Stimulated activated CD8-positive, alpha-beta memory T cell treated with anti-CD3 and anti-CD28 coated beads, Interleukin-7, amount 100 ng/mL, for 1 hour (primary cell): ENCODE measurements at places on chromosomes 1 and 21.

DNA sequence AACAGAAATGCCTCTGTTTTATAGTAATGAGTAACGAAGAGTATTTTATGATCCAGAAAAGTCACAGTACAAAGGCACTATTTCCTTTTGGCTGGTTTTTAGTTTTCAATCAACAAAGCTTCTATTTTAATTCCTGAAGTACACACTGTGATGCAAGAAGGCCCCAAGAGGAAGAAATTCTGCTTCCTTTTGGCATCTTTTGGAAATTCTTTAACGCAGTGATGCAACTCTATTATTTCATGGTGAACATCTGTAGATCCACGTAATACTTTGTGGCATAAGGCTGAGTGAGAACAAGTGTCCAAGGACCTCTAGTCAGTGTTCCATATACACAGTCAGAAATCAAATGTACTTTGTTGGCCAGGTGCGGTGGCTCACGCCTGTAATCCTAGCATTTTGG lies 137.5 kb downstream of the TGFB2 start:
- no peak for DNase-seq

DNA sequence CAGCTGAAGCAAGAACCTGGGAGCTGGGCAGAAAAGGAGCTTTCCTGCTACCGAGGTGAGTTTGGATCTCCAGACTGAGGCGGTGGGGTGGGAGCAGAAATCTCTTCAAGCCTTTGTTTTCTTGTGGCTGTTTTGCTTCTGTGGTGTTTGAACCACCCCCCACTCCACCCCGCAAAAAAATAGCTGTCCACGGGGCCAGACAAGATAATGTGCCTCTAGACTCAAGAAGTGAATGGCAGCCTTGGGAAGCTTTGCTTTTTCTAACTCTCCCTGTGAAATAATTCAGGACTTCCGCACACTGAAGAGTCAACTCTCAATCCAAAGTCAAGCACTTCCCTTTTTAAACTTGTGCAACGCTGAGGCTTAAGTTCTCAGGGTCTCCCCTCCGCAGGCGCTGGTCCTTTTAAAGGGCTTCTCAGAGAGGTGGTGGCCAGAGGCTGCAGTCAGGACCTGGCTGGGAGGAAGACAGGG lies 159.6 kb upstream of the COA6 start:
- DNase-seq = no peak

GRCh38 chr1:184826001-184826400 lies 71.3 kb upstream of the EDEM3 start:
- no peak for DNase-seq

- no peak for DNase-seq
Observed at GRCh38 chr1:235336903-235337302, 8.5 kb downstream of the GGPS1 start.

DNA sequence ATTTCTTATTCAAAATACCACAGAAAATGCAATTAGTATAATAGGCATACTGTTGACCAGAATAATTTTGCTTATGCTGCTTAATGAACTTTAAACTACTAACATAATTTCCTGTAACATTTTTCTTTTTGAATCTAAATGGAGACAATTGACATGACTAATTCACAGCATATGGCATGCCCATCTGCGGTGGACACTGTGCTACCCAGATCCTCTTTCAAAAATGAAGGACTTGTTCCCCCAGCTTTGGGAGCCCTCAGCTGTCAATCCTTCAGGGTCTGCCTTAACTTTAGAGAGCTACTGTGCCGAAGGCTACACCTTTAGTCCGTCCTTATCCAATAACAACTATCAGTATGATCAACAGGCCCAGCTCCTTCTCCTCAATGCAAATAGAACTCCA lies 789.0 kb downstream of the PLA2G4A start:
- DNase-seq = no peak

DNA sequence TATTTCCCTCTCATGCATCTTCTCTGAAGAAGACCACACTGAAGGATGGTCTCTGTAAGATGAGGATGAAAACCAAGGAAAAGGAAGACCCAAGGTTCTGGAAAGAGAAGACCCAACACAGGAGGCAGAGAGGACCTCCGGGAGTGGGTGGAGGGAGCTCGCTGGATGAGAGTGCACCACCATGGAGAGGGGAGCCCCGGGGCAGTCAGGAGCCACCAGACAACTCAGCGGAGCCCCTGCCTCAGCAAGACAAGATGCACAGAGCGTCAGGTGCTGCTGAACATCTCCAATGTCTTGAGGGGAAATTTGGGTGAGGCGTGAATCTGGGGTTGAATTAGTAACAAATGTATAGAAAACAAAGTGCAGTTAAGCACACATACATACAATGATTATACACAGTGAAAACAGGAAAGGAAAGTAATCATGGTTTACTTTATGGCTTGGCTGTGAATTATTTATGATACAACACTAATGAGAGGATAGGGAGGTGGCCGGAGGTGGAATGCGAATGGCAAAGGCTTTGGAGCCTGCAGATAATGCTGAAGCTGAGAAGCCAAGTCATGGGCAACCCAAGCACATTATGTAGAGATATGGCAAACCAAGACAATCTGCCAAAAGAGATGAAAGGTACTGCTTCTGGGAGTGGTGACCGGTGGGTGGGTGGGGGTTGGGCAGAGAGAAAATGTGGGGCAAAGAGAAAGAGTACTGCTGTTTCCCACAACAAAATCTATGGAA lies 80.4 kb upstream of the EDN2 start:
- DNase-seq = no peak

DNA sequence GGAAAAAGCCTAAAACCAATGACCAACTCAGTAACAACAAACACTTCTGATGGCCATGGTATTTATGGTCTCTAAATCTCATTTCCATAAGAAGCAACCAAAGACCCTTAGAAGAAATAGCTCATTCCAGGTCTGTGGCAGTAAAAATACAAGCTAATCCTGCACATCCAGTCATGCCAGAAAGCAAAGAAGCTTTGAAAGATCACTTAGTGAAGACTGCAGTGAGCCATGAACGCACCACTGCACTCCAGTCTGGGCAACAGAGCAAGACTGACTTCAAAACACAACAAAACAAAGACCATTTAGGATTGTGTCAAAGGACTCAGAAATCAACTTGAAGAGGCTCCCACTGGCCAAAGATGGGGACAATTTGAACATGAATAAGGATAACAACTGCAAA lies 18.4 kb upstream of the ELK4 start:
- DNase-seq = no peak

- DNase-seq = no peak
Observed at GRCh38 chr1:33501309-33501708, 28.9 kb downstream of the ZSCAN20 start.

DNA sequence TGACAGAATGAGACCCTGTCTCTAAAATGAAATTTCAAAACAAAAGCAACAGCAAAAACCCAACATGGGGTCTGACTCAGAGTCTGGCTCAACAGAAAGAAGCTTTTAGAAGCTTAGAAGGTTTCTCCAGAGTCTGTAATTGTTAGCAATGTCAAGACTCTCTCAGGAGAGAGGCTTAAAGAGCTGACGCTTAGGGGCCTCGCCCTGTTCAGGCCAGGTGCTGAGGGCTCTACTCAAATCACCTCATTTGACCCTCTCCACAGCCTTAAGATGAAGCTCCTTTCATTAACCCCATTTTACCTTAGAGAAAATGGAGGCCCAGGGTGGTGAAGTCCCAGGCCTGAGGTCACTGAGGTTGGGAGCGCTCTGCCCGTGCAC lies 5.3 kb upstream of the KIF17 start:
- no peak for DNase-seq
